Natural killer cell treated with Interleukin-12 subunit alpha and Interleukin-12 subunit beta and Interleukin-15 and Interleukin-18, amount 100 ng/mL, for 72 hours (primary cell): ENCODE measurements at places on chromosomes 2 and 18. TPM values are rescaled to one million over a fixed set of nuclear protein-coding genes. Genes with fewer than 3 reads are reported as not detected.
A peak's percentile ranks its signal among the peaks of the same experiment; 100 is the strongest.

The ASTL gene
- 0.92 TPM for total RNA-seq

The MC5R gene
- total RNA-seq, result not detected

The CXCR1 gene
- total RNA-seq, result not detected

The UGT1A3 gene
- total RNA-seq, result not detected

The LHCGR gene
- total RNA-seq, result not detected

The ARMC9 gene
- total RNA-seq, result 4.8 TPM

The HOXD9 gene
- not detected for total RNA-seq

The ASPRV1 gene
- total RNA-seq, result 0.84 TPM

The TRABD2A gene
- 6.6 TPM for total RNA-seq

The TANC1 gene
- total RNA-seq, result 0.56 TPM

The DLGAP1 gene
- total RNA-seq, result not detected

The MERTK gene
- 0.67 TPM for total RNA-seq

The FRZB gene
- not detected for total RNA-seq

DNA sequence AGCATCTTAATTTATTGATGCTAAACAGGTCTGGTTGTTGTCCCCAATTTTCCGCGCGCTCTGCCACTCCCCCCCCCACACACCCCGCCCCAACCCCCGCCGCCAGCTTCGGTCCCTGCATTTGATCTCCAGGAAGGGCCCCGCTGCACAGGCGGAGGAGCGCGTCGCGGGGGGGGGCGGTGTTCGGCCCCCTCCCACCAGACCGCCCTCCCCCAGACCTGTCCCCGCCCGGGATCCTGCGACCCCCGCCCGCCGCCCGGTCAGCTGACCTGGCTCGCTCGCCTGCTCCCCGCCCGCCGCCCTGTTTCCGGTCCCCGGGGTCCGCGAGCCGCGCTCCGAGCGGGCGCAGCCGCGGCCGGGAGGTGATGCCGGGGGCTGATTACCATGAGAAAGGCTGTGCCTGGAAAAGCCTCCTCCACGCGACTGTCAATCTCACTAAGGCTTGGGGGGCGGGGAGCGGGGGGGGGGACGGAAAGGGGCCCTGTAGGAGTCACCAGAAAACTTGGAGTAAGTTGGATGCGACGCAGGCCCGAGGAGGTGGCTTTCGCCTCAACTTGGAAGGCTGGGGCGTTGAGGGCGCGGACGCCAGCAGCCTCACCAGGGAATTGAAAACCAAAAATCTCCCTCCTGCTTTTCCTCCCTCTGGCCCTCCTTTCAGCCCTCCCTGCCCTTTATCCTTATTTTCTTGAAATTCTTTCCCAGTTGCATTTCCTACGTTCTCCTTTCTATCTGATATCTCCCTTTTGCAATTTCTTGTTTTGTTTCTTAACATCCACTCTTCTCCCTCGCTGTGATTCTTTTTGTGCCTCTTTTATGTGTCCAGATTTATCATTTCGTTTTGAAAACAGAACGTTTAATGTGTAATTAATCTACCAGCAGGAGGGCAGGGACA, 4.4 kb upstream of the ZEB2 start:
- no peak for DNase-seq

- no peak for DNase-seq
These were observed 31.4 kb downstream of the EIF2AK2 start for GRCh38 chr2:37125416-37125815.

- DNase-seq, result no peak
These were observed 1403.6 kb downstream of the SUCLG1 start for GRCh38 chr2:83055376-83056010.

DNA sequence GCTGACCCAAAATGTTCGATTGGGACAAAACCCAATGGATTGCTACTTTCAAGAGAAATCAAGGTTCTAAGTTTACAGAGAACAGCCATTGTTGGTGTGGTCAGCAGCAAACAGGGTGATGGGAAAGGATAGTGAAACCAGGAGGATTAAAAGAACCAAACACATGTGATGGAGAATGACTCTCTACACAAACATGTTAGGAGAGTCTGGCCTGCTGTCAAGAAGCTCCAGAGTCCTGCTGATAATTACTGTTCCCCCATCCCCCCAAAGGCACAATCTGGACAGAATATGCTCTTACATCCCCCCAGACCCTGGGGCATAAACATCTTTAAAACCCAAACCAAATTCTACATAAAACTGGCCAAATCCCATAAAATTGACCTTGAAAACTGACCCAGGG, 32.0 kb upstream of the ACYP2 start:
- DNase-seq, result no peak

- DNase-seq, result no peak
These were observed 35.8 kb downstream of the CIB4 start for GRCh38 chr2:26605195-26605998.

- peak; percentile 51 for DNase-seq
These were observed 235.0 kb downstream of the KLHL29 start for GRCh38 chr2:23619941-23620340.

GRCh38 chr2:209505410-209505809, 81.6 kb downstream of the MAP2 start:
- DNase-seq, result no peak

- no peak for DNase-seq
These were observed 17.2 kb downstream of the SLC30A3 start for GRCh38 chr2:27245626-27246025.

- DNase-seq, result no peak
These were observed 553.0 kb downstream of the DCDC2C start for GRCh38 chr2:4256351-4256750.

DNA sequence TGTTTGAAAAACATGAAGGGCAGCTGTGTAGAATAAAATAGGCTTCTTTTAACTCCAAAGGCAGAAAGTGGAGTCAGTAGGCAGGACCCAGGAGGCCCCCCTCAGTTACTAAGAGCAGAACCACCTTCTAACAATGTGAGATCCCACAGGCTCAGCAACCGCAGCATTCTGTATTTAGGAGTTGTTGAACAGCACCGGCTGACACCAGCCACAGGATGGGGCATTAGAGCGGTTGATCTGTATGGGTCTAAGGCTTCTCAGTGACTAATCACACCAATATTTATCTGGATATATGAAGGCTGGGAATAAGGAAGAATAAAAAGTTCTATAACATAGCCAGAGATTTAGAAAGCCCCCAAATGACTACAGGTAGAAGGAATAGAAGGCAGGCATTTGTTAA, 51.7 kb downstream of the MYO5B start:
- no peak for DNase-seq

- no peak for DNase-seq
These were observed 47.7 kb upstream of the ZBTB7C start for GRCh38 chr18:48456838-48457237.

- DNase-seq, result no peak
These were observed 167.6 kb upstream of the ACAA2 start for GRCh38 chr18:49980896-49981295.

DNA sequence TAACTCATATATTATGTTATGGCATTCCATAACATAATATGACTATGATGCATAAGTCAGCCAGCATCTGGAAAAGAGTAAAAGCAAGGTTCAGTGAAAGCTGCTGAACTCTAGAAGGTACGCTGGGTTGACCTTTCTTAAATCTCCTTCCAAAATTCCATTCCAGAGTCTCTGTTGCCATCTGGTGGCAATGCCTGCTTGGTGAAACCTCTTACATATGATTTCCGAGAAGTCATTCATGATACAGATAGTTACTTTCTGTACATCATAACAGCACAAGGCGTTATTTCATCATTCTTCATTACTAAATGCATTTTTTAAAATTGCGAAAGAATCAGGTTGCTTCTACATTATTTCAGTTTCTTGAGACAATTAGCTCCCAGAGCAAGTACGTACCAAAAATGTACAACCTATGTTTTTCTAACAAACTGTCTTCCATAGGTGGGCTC, 7.0 kb upstream of the EPG5 start:
- peak; percentile 82 for DNase-seq

DNA sequence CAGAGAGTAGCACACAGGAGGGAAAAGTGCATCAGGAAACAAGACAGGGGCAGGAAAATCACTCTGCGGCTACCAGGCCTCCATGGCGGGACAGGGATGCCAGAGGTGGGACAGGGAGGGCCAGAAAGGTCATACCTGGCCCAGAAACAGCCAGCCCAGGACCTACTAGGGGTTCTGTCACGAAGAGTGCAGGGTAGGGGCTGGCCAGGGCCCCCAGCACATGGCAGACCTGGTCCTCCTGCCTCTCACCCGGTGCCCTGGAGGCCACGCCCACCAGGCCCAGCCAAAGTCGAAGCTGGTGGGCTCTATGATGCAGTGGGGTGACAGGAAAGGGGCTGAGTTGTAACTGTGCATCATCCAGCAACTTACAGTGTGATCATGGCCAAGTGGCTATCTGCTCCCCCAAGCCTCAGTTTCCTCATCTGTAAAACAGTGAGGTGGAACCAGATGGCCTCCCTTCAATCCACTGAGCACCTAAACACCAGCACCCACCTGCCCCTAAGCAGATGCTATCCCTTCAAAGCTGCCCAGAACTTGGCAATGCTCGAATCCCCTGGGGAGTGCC, 10.6 kb downstream of the CYP26B1 start:
- peak; percentile 15 for DNase-seq

GRCh38 chr18:57131101-57131500, 15.8 kb upstream of the BOD1L2 start:
- DNase-seq, result no peak

GRCh38 chr2:8462280-8462679, 219.6 kb upstream of the ID2 start:
- DNase-seq, result no peak
